ENCODE measurements at places on chromosomes 5 and 9.

- DNase-seq: no peak
Measured at GRCh38 chr9:106104887-106105286, 410.5 kb downstream of the TMEM38B start.

- no peak for DNase-seq
Measured at GRCh38 chr5:151082282-151082902, 1.6 kb upstream of the TNIP1 start.

GRCh38 chr5:108989761-108990392 lies 242.2 kb downstream of the FER start:
- DNase-seq: no peak

- no peak for DNase-seq
Measured at GRCh38 chr9:95870906-95871305, 4.6 kb upstream of the ERCC6L2 start.

- DNase-seq: no peak
Measured at GRCh38 chr5:11385251-11385900, 518.9 kb downstream of the CTNND2 start.

DNA sequence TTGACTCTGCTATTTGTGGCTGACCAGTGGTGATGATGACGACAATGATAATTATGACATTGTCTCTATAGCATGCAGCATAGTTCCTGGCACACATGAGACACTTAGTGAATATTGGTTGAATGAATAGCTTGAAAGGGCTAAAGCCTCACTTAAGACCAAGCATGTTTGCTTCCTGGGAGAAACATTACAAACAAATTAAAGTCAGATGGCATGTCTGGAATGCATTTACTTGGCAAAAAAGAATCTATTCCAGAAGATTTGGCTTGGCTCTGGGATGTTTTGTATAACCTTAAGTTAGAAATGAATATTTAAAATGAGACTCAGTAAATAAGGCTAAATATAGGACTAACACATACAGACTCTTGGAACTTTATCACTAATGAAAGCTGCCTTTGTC lies 21.6 kb downstream of the GAS1 start:
- DNase-seq: no peak

DNA sequence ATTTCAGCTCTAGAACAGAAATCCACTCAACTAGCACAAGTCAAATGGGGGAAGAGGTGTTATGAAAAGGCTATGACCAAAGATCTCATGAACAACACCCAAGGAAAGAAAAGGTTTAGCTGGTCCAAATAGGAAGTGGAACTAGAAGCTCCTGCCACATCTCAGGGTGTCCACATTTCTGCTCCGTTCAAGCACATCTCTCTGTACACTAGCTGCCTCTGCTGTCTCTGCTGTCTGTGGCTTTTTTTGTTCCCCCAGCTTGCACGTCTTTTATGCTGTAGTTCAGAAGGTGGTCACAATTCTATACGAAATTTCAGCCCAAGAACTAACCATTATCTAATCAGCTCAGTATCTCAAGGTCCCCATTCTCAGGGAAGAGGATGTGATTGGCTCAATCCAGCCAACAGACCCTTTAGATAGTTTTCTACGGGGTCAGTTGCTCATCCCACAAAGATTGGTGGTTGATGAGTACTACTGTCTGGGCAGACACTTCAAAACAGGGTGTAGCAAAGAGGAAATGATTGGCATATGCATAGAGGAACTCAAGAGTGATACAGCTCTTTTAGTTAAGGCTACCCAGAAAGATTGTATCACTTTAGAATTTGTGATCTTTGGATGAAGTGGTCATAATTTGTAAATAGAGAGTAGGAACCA lies 44.0 kb downstream of the FANCC start:
- DNase-seq: no peak

GRCh38 chr9:69265891-69266290 lies 59.1 kb upstream of the ENTREP1 start:
- DNase-seq: no peak

- DNase-seq: no peak
Measured at GRCh38 chr5:45578270-45578669, 117.9 kb downstream of the HCN1 start.

- no peak for DNase-seq
Measured at GRCh38 chr9:9246726-9247125, 1366.1 kb downstream of the PTPRD start.

GRCh38 chr9:126412905-126413304 lies 86.3 kb downstream of the MVB12B start:
- no peak for DNase-seq

DNA sequence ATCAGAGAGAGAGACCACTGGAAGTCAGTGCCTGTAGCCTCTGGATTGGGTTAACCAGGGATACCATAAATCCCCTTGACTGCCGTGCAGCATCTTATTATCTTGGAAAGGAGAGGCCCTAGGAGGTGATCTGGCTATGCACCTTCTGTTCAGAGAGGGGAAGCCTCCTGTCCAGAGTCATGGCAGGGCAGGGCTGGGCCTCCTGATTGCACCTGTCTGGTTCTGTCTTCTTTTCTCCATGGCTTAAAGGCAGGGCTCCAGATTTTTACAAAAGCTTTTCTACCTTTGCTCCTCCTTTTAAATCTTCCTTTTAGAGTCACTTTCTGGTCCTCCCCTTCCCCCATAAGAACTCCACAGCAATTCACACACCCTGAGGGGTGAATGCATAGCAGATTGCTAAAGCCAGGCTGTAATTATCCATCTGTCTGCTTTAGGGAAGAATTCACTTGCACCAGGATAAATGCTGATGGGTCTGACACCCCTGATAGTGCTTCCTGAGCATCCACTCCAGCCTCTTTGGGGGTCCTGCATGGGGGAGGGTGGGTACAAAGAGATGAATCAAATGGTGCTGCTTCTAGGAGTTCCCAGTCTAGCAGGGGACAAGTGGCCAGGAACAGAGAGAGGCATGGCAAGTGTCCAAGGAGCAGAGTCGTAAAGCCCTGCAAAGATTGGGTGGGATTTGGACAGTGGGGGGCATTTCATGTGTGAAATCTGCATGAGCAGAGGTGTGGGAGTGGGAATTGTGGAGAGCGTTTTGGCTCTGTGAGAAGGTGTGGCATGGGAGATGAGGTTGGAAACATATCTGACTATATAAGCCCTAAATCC lies 141.3 kb upstream of the ALDH1B1 start:
- DNase-seq: no peak

DNA sequence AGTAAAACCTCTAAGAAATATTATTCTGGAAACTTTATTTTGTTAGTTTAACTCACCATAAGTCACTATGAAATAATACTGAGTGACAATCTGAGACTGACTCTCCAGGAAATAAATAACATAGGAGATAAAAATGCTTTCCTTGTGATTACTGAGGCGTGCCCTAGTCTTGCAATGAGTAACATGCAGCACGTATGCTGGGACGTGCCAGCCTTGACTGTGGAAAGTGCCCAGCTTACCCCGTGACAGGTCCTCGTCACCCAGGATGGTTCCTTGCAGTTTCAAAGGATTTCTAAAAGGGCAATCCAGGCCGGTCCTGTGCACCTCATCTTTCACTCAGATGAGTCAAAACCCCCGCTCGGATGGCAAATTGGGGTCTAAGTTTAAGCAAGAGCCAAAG lies 720.8 kb upstream of the ADAMTS16 start:
- DNase-seq: no peak

- no peak for DNase-seq
Measured at GRCh38 chr5:138793575-138793974, 40.4 kb downstream of the CTNNA1 start.

DNA sequence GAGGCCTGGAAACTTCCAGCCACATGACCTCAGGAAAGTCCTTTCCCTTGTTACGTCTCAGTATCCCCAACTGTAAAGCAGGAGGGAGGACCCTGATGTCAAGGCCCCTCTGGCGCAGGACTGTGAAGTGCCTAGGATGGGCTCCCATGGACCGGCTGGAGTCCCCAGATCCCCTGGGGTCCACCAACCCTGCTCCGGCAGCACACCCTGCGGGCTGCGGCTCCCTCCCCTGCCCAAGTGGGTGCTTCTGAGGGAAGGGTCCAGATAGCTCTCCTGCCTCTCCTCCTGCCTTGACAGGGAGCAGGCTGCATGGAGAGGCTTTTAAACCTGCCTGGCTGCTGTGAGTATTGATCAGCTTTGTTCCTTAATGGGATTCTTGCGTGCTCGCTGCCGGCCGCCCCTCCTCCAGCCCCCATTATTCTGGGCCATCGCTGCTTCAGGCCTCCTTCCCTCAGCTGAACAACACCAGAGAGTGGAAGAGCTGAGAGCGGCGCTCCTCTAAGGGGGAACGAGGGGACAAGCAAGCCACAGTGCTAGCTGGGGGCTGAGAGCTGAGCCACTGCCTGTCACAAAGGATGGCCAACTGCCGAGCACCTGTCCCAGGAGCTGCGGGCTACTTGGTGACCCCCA lies 25.6 kb upstream of the NTNG2 start:
- DNase-seq: no peak

GRCh38 chr9:8382777-8383527 lies 583.4 kb upstream of the DMAC1 start:
- no peak for DNase-seq

DNA sequence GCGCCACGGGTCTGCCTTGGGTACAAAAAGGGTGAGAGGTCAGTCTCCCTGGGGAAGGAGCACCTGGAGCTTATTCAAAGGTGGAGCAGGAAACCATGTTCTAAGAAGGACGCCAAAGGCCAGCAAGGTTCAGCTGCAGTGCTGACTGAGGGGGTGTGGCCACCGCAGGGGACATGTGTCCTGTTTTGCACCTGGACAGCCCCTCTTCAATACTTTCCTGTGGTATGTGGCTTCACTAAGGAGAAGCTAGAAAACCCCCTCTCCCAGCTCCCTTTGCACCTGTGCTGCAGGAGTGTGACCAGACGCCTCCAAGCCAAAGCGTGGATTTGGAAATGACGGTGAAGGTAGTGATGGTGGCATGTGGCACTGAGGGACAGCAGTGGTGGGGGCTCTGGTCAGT lies 23.6 kb downstream of the TRIM14 start:
- DNase-seq: no peak

- DNase-seq: peak; percentile 34
Measured at GRCh38 chr9:107667231-107668070, 177.9 kb upstream of the KLF4 start.

DNA sequence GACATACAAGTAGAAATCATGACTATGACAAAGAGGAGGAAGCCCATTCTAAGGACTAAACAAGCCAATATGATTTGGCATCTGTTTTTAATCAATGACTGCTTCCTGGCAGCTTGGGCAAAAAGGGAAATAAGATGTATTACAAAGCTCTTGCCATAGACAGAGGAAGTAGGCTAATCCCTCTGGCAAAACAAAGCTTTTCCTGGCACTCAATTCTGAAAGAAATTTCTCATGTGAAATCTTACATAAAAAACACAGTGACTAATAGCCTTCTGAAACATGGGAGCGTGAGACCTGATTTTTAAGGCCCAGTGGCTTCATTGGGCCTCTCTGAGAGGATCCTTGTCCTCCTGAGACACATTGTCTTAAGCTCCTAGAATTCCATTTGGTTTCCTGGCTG lies 93.6 kb downstream of the COL23A1 start:
- DNase-seq: no peak

DNA sequence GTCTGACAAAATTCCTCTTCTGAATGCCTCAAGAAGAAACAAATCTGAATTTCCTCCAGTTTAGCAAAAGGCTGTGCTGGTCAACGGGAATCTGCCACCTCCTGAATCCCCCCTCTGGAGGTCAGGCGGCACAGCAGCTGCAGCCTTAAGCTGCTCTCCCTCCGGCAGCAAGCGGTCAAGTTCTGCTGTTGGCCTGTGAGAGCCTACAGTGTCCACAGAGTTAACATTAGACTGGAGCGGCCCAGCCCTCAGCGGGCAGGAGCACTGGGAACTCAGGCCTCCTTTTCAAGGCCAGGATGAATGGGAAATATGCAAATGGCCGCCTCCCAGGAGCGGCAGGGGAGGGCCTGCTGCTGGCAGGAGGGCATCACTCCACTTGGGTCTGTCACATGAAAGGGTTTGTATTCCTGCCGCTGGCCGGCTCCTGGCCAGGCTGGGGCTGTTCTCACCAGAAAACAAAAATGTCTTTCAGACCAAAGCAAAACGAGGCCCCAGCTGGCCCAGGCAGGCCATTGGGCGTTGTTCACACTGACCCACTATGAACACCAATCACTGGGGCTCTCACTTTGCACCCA lies 8.2 kb downstream of the ACSL6 start:
- DNase-seq: peak; percentile 41

DNA sequence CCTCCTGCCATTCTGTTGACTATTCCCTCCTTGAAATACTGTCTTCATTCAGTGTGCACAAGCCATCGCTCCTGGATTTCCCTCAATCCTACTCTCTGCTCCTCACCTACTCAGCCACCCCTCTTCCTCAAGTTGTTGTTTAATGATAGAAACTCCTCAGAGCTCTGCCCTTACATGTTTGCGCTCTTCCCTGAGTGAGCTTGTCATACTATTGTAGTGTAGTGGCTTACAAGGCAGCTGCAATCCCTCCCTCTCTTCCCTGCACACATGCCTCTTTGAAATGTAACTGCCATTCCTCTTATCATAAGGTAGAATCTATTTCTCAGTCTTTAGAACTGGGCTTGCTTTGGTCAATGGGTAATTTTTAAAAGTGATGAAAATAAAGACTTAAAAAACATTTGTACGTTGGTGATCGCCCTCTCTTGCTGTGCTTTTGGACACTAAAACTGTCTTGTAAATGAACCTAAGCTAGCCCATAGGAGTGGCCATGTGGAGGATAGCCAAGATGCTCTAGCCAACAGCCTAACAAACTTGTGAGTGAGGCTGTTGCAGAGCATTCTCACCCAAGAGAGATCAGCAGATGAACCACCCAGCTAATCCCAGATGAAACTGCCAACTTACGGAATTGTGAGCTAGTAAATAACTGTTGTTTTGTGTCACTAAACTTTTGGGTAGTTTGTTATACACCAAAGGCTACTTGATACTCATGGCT lies 18.1 kb upstream of the SMAD5 start:
- no peak for DNase-seq

- DNase-seq: no peak
Measured at GRCh38 chr9:5799314-5799713, 33.6 kb downstream of the ERMP1 start.

DNA sequence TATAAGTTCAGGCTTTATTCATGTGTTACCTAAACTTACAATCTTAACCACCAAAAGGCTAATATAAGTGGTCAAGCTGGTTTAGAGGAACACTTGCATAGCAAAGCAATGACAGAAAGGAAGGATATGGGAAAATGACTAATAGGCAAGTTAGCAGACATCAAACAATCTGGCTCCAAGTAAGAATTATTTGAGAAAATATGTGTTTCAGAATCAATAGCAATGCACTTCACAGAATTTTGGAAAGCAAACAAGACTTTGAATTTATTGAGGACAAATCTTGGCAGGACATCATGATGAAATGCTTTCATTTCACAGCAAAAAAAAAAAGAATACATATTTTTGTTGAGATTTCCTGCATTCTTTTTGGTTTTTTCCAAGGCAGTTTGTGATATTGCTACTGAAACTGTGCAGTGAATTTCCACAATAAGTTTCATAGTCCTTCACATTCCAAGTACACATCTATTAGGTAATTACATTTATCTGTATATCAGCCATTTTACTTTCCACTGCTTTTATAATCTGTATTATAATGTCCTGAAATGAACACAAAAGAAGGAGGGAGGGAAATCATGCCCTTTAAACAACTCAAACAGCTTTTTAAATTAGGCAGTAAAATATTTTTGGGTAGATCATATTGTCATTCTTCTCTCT lies 417.9 kb downstream of the NR2F1-AS1 start:
- DNase-seq: no peak
